CD4-positive, alpha-beta T cell treated with Interleukin-21 for 1 hour (primary cell): ENCODE measurements at places on chromosomes 12 and 14.

GRCh38 chr12:120350576-120351350 lies 18.2 kb downstream of the MSI1 start:
- DNase-seq = no peak

DNA sequence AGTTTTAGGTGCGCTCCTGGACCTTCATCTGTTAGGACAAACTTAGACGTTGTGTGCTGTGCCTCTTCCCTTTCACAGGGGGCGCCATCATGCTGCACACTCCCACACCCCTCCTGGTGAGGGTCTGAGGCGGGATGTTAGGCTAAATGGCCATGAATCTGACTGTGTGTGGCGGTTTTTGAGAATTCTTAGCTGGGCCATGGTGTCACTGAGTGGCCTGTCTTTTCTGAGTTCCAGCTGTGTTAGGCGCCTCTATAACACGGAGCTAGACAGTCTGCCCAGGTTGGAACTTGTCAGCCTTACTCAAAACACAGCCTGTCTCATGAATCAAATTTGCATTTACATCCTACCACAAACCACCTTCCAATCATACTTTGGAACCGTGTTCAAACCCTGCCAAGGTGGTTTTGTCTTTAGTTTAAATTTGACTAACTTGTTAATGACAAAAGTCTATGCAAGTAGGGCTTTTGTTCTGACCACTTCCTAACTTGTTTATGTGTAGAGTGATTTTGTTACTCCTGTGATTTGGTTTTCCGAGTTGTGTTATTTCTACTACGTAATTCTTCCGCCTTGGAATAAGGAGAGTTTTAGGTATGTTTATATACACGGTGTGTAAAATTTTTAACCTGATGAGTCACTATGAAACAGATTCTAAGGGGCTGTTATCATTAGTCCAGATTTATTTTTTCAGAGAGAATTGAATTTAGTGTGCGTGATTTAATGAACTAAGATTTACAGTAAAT lies 19.6 kb downstream of the ACVR1B start:
- DNase-seq = peak; percentile 51

GRCh38 chr14:32761381-32761968 lies 177.2 kb upstream of the NPAS3 start:
- DNase-seq = no peak

DNA sequence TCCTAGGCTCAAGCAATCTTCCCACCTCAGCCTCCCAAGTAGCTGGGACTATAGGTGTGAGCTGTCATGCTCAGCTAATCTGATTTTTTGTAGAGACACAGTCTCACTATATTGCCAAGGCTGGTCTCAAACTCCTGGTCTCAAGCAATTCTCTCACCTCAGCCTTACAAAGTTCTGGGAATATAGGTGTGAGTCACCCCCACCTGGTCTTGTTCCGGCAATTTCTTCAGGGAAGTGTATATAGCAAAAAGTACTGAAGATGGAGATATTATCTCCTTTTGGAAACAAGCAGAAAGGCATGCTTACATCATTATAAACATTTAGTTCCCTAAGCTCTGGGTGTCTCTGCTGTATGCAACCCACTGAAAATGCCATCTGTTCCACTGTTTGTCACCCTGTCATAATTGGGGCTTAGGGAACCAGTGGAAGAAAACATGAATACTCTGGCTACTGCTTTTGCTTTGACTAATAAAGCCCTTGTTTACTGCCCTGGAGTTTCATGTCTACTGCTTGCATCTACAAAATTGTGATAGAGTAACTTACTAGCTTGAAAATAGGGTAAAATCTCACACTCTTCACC lies 940.2 kb downstream of the GALC start:
- DNase-seq = no peak

- no peak for DNase-seq
These were observed 176.5 kb downstream of the ZFP36L1 start for GRCh38 chr14:68616221-68616902.
